ENCODE measurements at places on chromosomes 11 and 22.

DNA sequence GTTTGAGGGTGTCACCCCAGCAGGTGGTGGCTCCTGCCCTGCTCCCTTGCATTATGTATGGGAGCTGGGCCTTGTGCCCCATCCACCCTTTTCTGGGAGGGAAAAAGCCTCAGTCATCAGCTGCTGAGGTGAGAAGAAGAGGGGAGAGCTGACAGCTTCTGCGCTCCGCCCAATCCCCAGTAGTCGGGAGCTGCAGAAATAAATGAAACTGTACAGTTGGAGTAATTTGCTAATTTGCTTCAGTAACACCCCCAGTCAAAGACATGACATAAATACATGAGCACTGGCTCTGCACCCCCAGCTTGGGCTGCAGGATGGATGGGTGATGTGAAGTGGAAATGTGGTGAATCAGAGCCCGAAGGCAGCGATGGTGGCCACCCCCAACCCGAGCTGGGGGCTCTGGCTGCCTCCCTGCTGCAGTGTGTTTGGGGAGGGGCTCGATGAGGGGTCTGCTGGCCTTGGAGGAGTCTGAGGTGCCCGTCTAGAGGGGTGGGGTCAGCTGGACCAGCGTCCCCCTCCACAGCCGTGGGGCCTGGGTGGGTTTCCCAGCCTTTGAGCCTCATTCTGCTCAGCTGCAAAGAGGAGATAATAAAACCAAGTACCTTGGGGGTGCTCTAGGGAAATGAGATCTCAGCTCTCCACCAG, 59.2 kb downstream of the MPPED1 start:
- no peak for DNase-seq

- DNase-seq = no peak
Measured at GRCh38 chr11:70577258-70577603, 178.9 kb downstream of the CTTN start.

GRCh38 chr11:117554601-117555333, 227.1 kb downstream of the CEP164 start:
- no peak for DNase-seq

- no peak for DNase-seq
Measured at GRCh38 chr11:20353829-20354434, 9.6 kb upstream of the HTATIP2 start.

DNA sequence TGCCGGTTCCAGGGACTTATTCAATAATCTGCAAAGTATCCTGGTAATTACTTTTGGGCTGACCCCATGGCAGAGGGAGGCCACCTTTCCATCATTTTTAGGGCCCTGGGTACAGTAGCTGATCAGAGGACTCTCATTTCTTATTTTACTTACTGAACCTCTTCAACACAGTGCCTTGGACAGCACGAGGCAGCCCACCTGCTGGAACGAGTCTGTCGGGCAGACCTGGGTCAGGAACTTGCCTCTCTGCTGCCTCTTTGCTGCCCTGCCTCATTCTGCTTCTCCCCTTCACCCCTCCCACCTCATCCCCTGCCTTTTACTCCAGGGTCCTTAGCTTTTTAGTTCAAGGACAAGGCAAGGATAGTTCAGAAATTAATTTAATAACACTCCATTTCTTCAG, 204.5 kb downstream of the CSNK2A3 start:
- no peak for DNase-seq

DNA sequence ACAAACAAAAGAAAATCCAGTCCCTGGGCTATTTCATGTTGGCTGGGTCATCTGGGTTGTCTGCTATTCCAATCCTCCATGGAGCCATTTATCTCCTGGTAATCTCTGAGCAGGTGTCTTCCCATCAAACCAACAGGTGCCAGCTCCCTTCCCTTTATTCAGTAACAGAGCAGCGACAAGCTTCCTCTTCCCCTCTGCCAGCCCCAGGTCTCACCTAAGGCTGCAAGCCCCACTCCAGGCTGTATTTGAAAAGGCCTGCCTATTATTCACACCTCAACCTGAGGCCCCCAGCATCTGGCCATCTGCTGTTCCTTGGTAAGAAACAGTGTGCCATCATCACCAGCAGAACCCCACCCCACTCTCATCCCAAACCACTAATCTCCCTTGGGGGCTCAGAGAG, 436.2 kb downstream of the BUD13 start:
- DNase-seq = no peak

GRCh38 chr11:114196997-114197703, 99.0 kb upstream of the NNMT start:
- DNase-seq = no peak

- DNase-seq = no peak
Measured at GRCh38 chr11:33866936-33867335, 24.9 kb downstream of the LMO2 start.

- DNase-seq = no peak
Measured at GRCh38 chr11:35322318-35322979, 96.9 kb downstream of the SLC1A2 start.

- DNase-seq = no peak
Measured at GRCh38 chr22:23790819-23791737, 4.3 kb downstream of the SMARCB1 start.

- no peak for DNase-seq
Measured at GRCh38 chr11:72776844-72777754, 16.7 kb downstream of the STARD10 start.

- DNase-seq = no peak
Measured at GRCh38 chr11:17906436-17906835, 106.4 kb downstream of the SERGEF start.

DNA sequence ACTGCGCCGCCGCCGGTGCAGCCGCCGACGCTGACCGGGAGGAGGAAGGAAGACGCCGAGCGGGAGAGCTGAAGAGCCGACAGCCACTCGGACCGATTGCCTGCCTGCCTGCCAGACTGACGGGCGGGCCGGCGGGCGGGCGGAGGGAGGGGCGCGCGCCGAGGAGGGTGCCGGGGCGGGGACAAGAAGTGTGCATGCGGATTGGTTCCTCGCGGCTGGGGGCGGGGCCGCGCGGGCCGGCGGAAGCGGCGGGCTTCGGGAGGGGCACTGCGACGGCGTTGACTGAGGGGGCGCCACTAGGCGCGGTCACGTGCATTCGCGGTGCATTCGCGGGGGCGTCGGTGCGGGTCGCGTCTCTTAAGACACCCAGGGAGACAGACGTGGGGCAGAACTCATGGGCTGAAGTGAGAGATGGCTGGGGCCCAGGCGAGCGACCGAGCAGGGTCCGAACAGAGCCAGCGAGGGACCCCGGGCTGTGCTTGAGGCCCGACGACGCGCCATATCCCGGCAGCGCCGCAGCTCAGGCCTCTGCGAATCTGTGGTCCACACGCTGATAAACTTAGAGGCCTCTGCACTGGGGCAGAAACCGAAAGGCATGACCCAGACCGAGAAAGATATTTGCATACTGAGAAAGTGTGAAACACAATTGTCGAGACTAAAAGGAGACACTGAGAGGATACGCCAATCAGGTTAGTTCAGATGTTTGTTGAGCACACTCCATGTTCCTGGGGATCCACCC, at the start of gene MAPK1:
Gene MAPK1 (minus strand): TSS at position 118 of the 739 bp plus-strand sequence. CDS start 205 bp downstream, outside the sequence.
- peak; percentile 89 for DNase-seq

- DNase-seq = no peak
Measured at GRCh38 chr11:74694136-74694930, 36.9 kb downstream of the CHRDL2 start.

- DNase-seq = no peak
Measured at GRCh38 chr11:94513091-94513490, 830 bp downstream of the C11orf97 start.

- no peak for DNase-seq
Measured at GRCh38 chr22:47206666-47207218, 444.3 kb downstream of the TBC1D22A start.

DNA sequence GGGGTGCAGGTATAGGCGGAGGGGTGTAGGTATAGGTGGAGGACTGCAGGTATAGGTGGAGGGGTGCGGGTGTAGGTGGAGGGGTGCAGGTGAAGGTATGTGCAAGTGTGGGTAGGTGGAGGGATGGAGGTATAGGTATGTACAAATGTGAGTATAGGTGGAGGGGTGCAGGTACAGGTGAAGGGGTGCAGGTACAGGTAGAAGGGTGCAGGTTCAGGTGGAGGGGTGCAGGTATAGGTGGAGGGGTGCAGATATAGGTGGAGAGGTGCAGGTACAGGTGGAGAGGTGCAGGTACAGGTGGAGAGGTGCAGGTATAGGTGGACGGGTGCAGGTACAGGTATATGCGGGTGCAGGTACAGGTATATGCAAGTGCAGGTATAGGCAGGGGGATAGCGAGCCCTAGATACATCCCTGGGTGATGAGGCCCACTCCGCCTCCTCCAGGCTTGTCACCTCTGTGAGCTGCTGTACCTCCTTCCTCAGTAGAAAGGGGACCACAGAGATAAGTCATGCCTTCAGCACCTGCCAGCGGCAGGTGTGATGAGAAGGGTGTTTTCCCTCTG, 17.2 kb downstream of the LINC01488 start:
- DNase-seq = no peak

GRCh38 chr11:11504071-11504470, 117.7 kb downstream of the GALNT18 start:
- DNase-seq = no peak

- DNase-seq = peak; percentile 63
Measured at GRCh38 chr11:58575377-58576020, at the start of gene LPXN. Gene LPXN, minus strand, starts transcription at chr11:58575856. Its CDS starts 84 bp downstream, at chr11:58575772.

GRCh38 chr11:130785380-130786116, 130.7 kb downstream of the SNX19 start:
- DNase-seq = no peak

DNA sequence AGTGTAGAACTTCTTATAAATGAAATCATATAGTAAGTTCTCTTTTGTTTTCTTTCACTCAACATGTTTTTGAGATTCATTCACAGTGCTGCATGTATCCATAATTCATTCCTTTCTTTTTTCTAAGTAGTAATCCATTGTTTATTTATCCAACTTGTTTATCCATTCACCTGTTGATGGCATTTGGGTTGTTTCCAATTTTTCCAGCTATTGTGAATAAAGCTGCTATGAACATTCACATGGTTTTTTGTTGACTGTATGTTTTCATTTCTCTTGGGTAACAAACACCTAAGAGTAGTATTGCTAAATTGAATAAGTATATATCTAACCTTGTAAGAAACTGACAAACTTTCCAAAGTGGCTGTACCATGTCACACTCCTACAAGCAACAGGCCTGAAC, 23.5 kb downstream of the MRTFA start:
- no peak for DNase-seq

DNA sequence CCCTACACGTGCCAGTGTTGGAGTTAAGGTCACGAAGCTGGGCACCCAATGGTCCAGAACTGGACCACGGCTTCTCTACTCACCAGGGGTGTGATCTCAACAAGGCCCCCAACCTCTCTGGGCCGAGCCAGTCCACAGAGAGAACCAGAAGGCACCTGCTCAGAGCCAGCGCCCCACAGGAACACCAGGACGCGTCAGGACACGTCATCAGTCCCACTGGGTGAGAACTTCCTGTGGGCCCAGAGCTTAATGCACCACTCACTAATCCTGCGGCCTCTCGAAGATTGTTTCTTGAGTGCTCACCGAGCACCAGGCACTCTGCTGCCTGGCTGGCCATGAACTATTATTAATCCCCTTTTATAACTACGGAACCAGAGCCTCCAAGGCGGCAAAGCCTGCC, 10.1 kb downstream of the PHF21B start:
- no peak for DNase-seq

GRCh38 chr22:42367980-42368378, 64.2 kb downstream of the NFAM1 start:
- no peak for DNase-seq
